ENCODE measurements at places on chromosomes 3 and 15.

GRCh38 chr3:171765511-171765887 lies 44.8 kb downstream of the PLD1 start:
- no peak for DNase-seq

- peak; percentile 70 for DNase-seq
These were observed 1.9 kb downstream of the IVD start for GRCh38 chr15:40407330-40407990.

DNA sequence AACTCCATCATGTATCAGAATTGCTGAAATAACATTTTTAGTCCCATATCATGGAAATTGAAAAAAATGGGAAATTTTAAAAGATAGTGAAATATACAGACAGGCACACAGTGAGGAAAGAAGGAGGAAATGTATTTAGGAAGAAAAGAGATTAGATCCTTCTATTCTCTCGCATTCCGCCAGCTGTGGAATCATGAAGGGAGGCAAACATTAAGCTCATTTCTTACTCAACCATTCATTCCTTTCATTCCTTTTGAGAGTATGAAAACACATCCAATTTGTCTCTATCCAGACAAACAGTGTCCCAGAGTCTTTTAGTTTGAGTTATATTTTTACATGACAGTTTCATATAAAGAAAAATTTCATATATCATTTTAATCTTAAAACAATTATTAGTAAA lies 52.5 kb upstream of the KCNMB2 start:
- no peak for DNase-seq

- DNase-seq, result no peak
These were observed 107.7 kb downstream of the WDR76 start for GRCh38 chr15:43934480-43934879.

- DNase-seq, result no peak
These were observed 29.5 kb downstream of the SLCO3A1 start for GRCh38 chr15:91882858-91883586.

- no peak for DNase-seq
These were observed 353.0 kb downstream of the ROBO1 start for GRCh38 chr3:79414806-79415205.

GRCh38 chr3:81544385-81544784 lies 217.1 kb downstream of the GBE1 start:
- no peak for DNase-seq

DNA sequence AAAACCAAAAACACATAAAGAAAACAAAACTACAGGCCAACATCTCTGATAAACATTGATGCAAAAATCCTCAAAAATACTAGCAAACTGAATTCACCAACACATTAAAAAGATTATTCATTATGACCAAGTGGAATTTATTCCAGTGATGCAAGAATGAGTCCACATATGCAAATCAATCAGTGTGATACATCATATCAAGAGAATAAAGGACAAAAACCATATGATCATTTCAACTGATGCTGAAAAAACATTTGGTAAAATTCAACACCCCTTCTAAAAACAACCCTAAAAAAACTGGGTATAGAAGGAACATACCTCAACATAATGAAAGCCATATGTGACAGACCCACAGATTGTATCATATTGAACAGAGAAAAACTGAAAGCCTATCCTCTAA lies 265.6 kb upstream of the DCBLD2 start:
- no peak for DNase-seq

DNA sequence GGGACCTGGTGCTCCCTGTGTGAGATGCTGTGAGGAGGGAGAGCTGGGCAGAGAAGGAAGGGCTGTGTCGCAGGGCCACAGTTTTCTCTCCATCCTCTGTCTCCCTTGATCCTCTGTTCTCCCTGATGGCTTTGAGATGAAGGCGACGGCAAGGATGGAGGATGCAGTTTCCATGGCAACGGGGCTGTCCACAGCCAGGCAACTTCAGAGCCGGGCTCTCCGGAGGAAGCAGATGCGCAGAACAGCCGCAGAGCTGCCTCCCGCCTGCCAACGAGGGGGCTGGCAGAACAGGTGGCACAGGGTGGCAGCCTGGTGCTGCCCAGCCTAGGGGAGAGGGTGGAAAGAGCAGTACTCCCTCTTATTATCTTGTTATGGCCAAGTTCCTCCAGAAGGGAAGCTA lies 9.9 kb upstream of the GRM2 start:
- no peak for DNase-seq

DNA sequence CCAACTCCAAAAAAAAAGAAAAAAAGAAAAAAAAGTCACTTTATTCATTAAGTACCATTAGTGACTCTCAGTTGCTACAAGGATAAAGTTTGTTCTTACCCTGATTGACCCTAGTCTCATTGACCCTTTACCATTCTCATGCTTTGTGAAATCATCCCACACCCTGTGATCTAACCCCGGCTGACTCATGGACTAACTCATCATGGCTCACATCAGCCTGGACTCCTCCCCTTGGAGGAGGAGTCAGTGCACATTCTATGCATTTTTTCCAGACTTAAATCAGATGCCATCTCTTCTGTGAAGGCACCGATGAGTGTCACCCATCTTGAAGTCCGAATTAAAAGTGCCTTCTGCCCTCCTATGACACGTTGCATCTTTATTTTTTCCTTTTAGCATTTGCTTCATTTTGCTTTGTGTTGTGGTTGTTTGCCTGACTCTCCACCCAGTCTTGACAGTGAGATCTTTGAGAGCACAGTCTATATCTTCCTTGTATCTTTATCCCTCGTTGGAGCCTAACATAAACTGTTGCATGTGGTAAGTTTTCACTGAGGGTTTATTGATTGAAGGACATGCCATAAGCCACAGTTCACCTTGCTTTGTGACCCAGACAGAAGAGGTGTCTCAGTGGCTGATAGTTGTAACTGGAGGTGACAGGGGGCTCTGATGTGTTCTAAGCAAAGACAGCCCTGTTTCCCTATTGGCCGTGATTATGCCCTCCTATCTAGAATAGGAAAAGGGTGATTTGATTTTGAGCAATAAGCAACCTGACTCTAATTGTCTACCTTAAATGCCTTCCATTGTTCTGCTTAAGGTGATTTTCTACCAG lies 72.1 kb downstream of the IL1RAP start:
- DNase-seq, result no peak

- DNase-seq, result no peak
These were observed 44.2 kb downstream of the ACAD9 start for GRCh38 chr3:128923576-128923975.

- no peak for DNase-seq
These were observed 63.2 kb upstream of the LPP start for GRCh38 chr3:188090620-188091309.

GRCh38 chr3:78348664-78349063 lies 1308.8 kb downstream of the ROBO2 start:
- no peak for DNase-seq

GRCh38 chr15:80605591-80606150 lies 89.4 kb upstream of the ABHD17C start:
- DNase-seq, result no peak

DNA sequence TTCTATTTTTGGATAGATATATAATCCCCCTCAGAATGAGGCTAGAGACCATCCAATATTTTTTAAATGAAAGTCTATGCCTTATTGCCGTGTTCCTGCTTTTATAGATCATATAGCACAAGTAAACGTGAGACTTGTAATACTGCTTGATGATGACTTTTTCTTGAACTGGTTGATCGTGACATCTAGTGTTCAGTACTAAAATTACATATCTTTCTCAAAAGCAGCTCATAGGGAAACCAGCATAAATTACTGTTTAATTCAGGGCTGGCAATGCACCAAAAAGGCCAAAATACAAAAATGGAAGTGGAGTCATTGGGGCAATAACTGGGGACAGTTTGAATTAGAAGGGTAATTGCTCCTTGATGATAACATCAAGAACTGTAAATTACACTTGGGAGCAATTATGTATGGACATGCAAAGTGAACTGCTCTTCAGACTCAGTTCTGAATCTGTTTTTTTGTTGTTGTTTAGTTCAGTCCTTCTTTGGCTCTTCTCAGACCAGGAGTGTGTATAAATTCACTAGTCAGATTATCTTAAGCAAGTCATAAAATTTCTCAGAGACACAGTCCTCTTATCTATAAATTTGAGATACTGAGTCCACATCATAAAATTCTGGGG lies 325.3 kb downstream of the THSD4 start:
- no peak for DNase-seq

DNA sequence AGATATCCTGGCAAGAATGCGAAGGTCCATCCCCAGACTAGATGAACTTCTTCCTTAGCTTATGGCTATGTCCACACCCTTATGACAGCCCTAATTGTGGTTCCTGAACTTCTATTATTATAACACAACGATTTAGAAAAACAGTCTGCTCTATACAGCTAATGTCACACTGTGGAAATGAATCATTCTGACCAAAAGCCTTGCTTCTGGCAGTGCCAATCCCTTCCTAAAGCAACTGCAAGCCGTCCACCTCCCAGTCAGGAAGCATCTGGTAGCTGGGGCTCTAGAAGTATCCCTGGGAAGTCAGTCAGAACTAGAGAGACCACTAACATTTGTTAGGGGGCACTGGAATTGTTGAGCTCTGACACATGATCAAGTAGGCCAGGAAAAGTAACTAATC lies 45.0 kb downstream of the MYO5A start:
- no peak for DNase-seq

DNA sequence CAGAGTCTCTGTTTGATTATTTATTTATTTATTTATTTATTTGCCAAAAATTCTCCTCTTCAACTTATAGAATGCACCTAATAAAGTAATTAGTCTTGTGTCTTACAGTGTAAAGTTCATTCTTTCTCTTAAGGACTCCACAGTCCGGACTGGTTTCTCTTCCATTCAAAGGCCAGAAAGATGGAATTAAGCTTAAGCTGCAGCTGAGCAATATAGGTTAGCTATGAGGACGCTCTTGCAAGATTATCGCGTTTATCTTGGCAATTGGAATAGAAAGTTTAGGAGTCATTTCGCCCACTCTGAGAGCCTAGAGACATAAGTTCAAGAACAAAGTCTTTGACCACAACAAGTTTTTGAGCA lies 15.0 kb downstream of the TAGLN3 start:
- DNase-seq, result no peak

GRCh38 chr3:135020181-135020580 lies 225.1 kb downstream of the EPHB1 start:
- DNase-seq, result no peak

DNA sequence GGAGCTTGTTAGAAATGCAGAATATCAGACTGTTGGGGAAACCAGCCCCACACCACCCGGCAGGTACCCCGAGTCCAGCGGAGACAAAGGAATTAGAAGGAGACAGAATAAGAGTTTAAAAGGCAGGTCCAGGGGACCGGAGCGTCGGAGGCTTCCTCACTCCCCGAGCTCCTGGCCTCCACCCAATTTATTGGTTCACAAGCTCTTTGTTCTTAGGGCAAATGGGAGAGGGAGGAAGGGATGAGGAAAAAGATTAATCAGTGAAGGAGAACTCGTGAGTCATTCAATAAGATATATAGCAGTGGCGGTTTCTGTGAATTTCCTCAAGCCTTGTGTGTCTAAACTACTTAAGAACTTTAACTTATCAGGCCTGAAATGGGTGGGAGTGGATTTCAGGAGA lies 32.1 kb upstream of the WDR72 start:
- DNase-seq, result no peak

DNA sequence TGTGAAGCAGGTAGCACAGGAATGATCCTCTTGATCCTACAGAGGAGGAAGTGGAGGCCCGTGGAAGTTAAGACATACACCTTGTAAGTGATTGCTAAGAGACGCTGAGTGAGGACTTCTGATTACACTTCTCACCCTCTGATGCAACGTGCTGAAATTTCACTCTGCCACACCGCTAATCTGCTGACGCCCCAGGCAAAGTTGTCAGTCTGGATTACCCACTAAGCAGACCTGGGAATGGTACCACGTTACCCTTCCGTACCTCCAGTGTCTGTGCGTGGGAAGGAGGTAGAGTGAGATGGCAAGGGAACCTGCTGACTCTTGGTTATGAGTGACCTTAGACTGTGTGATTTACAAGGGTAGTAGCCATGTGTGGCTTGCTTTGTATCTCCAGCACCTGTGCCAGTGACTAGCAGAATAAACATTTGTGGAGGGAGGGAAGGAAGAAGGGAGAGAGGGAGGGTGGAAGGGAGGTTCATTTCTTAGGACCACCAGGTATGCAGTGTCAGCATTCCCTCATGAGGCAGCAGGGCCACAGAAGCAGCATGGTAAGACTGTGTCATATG lies 115.0 kb downstream of the ALDH1A2 start:
- DNase-seq, result no peak

GRCh38 chr3:170806141-170806540 lies 63.9 kb downstream of the RPL22L1 start:
- no peak for DNase-seq

GRCh38 chr3:39267631-39268548 lies 11.9 kb downstream of the CX3CR1 start:
- no peak for DNase-seq

DNA sequence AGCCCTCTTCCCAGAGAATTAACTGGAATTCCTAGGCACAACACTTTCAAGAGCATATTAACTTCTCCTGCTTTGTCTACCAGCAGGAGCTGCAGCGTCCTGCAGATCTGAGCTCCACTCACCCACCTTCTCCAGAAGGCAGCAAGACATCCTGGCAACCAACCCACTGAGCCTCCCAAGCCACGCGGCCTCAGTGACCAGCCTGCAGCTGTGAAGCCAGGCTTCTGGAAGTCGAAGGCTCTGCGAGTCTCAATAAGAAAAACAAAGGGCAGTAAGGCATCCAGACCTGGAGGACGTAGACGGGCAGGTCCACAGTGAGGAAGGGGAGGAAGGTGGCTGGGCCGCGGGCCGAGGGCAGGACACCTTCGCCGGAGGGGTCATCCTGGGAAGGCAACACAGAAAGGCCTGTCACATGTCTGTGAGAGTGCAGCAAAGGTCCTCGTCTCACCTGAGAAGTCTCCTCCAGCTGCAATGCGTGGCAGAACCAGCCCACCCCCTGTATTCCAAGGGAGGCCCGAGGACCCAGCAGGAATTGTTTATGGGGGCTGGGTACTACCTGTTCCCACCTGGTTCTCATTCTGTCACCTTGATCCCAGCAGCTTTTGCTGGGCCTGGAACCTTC lies 36.2 kb downstream of the ZXDC start:
- DNase-seq, result no peak
